ENCODE measurements at places on chromosomes 16 and 17.

DNA sequence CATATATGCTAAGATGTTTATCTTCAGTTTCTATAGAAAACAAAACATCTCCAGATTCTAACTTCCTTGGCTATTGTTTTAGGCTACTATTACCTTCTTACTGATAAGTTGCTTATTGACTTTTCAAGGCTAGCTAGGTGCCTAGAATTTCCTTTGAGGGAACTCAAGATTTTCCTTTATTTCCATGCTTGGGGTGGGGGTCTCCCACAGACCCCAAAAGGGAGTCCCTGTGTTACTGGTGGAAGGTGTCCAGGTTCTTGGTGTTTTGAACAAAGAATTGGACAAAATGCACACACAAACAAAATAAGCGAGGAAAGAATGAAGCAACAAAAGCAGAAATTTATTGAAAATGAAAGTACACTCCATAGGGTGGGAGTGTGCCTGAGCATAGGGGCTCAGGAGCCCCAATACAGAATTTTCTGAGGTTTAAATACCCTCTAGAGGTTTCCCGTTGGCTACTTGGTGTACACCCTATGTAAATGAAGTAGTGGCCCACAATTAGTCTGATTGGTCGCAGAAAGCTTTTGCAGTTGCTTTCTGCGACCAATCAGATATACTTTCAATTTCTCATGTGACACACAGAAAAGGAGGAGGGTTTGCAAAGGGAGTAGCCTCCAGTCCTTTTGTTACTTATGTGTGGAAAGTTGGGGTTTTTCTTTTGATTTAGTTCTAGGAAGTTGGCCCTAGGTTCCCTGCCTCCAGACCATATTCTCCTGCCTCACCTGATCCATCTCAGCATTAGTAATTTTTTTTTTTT, 67.5 kb downstream of the MARF1 start:
- DNase-seq, result no peak

DNA sequence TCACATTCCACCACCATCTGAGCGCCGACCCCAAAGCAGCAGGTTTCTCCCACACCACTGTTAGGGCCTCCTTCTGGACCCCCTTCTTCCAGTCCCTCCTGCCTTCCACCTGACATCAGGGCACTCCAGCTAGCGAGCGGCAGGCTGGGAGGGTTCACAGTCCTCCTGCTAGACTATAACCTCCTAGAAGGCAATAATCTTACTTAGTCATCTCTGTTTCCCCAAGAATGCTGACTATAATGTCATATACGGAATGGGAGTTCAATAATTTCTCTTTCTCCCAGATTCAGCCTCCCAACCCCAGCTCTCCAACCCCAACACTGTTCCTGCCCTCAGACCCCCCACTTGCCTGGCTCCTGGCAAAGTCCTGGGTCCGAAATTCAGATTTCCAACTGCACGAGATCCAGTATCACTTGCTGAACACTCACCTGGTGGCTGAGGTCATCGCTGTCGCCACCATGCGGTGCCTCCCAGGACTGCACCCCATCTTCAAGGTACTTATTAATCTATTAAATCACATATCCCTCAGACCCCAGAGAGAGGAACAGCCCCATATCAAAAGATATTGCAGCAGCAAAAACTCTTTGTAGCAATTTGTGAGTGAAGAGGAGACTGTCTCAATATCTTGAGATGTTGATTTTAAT, 5.6 kb downstream of the ALOX12 start:
- no peak for DNase-seq

DNA sequence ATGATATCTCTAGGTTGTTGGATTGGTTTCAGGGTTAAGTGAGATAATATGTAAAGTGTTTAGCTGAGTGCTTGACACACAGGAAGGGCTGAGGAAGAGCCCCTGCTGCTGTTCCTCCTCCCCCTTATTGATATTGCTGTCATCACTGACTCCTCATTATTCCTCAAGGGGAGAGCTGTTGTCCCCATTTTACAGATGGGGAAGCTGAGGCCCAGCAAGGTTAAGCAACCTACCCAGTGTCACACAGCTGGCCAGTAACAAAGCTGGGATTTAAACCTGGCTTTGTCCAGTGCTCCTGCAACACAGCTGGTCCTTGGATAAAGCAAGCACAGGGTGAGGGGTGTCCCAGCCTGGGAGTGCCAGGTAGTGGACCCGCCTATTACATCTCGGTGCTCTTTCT, 9.8 kb downstream of the WSCD1 start:
- DNase-seq, result no peak

GRCh38 chr16:81745704-81746558, 33.2 kb upstream of the PLCG2 start:
- peak; percentile 93 for DNase-seq

DNA sequence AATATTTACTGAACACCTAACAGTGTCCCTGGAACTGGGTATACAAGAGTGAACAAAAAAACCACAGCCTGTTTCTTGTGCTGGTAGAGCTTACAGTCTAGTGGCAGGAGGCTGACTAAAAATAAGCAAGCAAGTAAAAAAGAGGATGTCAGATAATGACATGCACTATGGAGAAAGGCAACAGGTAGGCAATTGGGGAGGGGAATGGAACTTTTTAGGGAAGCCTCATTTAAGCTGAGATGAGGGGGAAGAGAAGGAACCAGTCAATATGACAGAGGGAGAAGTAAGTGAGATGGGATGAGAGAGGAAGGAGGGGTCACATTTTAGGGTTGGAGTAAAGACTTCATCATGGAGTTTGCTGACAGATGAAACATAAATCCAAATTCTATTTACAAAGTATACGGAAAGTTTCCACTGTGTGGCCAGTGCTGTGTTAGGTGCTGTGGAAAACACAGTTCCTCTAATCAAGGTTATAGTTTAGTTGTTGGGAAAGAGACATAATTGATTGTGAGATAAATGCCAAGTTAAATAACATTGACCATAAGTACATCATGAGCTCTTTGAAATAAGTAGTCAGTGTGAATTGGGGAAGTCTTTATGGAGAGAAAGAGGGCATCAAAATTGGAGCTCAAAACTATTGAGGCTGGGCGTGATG, 251.4 kb downstream of the FTO start:
- no peak for DNase-seq

GRCh38 chr16:68617734-68618133, 27.4 kb upstream of the CDH3 start:
- DNase-seq, result no peak

GRCh38 chr17:69588316-69588715, 173.8 kb downstream of the MAP2K6 start:
- DNase-seq, result no peak

DNA sequence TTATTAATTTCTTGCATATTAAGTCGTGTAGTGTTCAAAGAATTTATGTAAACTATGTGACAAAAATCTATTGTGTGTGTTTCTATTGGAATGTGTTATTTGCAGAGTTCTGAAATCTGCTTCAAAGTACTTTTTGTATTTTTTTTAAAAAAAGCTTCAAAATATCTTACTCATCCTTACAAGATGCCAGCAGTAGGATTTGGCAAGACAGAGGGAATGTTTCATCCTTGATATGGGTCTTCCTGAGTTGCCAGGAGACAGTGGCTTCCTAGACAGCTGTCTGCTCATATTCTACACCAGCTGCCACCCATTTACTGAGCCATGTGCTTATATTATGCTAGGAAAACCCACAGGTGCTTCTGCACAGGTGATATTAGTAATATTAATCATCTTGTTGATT, 36.4 kb downstream of the EFCAB5 start:
- DNase-seq, result no peak

DNA sequence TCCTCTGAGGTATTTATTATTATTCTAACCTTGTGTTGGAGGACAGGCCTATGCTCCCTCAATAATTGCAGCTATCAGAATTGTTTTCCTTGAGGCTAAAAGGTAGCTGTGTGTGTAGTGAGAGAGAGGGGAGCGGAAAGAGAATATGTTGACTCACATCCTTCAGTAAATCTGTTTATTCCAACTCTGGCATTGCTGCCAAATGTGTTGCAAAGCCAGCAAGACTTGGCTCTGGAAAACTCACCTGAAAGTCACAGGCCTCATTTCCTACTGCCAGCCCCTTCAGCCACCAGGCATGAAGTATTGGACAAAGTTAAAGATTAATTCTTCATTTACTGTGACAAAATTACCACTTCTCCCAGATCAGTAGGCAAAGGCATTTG, 9.6 kb downstream of the CA10 start:
- no peak for DNase-seq

- DNase-seq, result no peak
These were observed 2.9 kb upstream of the KANSL1 start for GRCh38 chr17:46195939-46196716.

GRCh38 chr16:54325616-54326265, 39.2 kb upstream of the IRX3 start:
- DNase-seq, result no peak

DNA sequence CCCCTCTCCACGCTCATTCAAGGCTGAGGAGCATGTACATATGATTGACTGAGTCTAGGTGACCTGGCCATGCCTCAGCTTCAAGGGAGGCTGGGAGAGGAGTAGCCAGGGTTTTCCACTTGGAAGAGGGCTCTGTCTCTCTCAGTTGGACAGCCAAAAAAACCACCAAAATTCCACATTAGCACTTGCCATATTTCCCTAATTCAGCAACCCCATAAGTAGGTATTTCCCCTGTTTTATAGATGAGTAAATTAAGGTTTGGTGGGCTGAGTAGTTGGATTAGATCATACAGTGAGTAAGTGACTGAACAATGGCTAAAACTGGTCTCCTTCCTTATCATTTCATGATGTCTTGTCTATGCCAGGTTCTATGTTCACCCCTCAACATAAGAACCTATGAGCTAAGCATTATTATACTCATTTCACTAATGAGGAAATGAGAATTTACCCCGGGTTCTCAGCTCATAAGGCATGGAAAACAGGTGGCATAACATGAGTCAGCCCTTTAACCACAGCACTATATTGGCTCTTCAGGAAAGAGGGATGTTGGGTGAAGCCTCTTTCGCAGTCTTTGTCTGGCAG, 68.0 kb upstream of the GAS7 start:
- DNase-seq, result no peak

DNA sequence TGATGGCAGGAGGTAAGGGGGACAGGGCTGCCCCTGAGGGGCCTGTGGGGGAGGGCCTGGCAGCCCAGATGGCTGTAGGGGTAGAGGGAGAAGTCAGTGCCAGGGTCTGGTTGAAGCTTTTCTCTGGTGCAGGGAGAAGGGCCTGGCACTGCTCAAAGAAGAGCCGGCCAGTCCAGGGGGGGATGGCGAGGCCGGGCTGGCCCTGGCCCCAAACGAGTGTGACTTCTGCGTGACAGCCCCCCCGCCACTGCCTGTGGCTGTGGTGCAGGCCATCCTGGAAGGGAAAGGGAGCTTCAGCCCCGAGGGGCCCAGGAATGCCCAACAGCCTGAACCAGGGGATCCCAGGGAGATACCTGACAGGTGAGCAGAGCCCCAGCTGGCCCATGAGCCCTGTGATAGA, 2.8 kb upstream of the NOL3 start:
- DNase-seq, result no peak

GRCh38 chr17:64067657-64068056, 47.2 kb upstream of the ICAM2 start:
- no peak for DNase-seq

- no peak for DNase-seq
These were observed at the start of gene CHCT1 for GRCh38 chr17:60422162-60422665. Gene CHCT1, plus strand, starts transcription at chr17:60422489. Its CDS starts 104 bp downstream, at chr17:60422593.

- no peak for DNase-seq
These were observed at the start of gene LPCAT2 for GRCh38 chr16:55508941-55509931. Gene LPCAT2, plus strand, starts transcription at chr16:55509072. Its CDS starts 110 bp downstream, at chr16:55509182.

- DNase-seq, result peak; percentile 96
These were observed 2.5 kb upstream of the GSE1 start for GRCh38 chr16:85610446-85611193.

GRCh38 chr16:51922476-51922875, 624.5 kb downstream of the TOX3 start:
- DNase-seq, result no peak

- no peak for DNase-seq
These were observed 10.1 kb downstream of the KRT39 start for GRCh38 chr17:40956401-40957254.

GRCh38 chr16:84554627-84555328, 50.3 kb upstream of the MEAK7 start:
- no peak for DNase-seq

DNA sequence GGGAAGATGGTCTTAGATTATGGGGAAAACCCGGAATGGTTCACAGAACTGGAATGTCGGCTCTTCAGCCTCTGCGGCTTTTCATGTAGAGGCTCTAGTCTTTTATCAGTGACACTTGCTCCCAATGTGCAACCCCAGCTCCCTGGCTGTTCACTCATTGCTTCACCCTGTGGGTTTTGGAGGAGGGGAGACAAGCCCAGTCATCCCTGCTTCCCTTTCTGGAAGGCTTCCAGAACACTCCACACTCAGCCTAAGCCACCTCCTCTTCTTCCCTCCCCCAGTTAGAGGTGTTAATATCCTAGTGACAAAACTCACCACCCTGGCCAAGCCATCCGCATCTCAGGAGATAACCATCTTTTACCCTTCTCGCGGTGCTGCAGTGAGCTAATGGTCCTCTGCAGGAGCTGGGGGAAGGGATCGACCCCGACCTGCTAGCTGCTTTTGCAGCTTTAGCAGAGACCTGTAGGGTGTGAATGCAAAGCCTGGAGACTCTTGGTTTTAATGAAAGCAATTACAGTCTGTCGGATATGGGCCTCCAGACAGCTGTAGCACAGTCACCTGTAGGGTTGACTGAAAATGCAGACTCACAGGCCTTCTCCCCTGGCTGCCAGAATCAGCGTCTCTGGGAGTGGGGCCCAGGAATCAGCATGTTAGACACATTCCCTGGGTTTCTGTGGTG, 24.3 kb upstream of the LASP1NB start:
- DNase-seq, result no peak

DNA sequence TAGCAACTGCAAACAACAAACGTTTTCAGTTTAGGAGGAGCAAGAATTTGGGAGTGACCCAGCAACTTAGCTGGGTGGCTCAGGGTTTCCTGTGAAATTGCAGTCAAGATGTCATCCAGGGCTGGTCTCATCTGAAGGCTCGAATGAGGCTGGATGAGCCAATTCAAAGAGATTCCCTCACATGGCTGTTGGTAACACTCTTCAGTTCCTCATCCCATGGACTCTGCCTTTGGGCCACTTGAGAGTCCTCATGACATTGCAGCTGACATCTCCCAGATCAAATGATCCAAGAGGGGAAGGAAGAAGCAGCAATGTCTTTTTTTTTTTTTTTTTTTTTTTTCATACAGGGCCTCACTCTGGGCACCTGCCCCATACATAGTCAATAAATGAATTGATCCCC, 26.3 kb downstream of the UBALD1 start:
- no peak for DNase-seq

DNA sequence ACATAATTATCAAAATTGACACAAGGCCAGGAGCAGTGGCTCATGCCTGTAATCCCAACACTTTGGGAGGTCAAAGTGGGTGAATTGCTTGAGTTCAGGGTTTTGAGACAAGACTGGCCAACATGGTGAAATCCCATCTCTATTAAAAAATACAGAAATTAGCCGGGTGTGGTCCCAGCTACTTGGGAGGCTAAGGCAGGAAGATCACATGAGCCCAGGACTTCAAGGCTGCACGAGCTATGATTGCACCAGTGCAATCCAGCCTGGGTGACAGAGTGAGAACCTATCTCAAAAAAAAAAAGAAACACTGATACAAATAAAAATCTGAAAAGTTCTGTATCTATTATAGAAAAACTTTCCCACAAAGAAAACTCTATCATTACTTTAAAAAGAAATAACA, 15.5 kb downstream of the MYH10 start:
- no peak for DNase-seq

- DNase-seq, result peak; percentile 49
These were observed 19.9 kb downstream of the SNX11 start for GRCh38 chr17:48127371-48128051.
